ENCODE measurements at places on chromosomes 7 and 10.

DNA sequence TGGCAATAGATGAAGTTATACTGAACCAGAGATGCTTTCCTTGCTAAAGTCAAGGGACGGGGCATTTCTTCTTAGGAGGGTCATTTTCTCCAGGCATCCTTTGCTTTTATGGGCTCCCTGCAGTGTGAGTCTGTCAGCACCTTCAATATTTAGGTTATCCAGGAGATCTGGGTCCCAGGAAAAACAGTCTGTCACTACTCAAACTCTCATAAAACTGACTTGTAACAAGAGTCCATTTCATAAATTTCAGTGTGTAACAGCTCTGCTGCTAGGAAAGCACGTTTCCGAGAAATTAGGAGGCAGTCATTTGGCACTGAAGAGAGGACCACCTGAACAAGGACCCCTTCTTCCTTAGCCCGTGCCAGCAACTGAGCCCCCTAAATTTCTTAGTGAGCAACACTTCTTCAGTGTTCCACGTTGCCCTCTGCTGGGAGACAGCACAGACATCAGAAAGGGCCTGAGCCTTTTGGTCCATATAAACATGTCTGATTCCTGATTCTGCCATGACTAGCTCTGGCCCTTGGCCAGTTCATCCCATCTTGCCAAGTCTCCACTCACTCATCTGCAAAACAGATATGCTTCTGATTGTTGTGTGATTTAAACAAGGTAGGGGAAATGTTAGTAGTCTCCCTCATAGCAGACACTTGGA, 7.2 kb downstream of the GCC1 start:
- DNase-seq = no peak

DNA sequence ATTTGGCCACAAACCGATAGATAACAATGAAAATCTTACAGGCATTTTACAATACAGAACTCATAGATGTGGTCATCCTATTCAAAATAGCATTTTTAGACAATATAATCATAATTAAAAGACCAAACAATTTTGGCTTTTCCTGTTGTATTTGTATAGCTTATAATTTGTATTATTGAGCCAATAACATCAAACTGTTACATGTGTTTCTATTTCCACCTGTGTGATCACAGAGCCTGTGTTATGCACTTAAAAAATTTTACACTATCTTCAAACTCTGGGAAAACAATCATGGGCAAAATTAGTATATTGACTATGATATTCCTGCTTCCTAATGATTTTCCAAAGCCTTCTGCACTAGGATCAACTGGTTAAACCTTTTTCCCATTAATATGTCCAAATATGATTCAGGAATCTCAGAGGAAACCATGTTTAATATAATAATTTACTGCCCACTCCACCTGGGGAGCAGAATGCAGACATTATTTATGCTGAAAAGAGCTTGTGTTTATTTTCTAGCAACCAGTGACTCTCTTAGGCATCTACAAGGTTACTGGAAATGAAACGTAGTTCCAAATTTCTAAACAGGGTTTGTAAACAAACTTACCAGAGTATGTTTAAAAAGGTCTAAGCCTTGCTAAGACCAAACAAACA, 1.7 kb downstream of the RHOBTB1 start:
- DNase-seq = no peak

DNA sequence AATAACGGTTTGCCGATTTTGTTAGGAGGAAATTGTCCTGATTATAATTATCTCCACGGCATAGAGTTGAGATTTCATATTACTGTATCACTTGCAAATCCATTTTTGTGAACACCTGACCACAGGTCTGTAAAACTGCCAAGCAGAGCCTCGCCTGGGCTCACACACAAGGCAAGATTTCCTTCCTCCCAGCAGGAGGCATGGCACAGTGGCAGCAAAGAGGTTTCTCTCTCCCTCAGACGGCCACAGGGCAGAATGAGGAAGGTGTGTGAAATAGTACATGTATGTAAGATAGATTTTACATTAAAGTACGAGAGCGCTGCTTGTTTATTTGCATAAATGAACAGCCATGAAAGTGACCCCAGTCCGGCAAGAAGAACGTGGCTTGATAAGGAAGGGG, 130.1 kb downstream of the CELF2 start:
- DNase-seq = peak; percentile 39

- no peak for DNase-seq
Observed at GRCh38 chr7:5767066-5767465, 14.4 kb downstream of the RNF216 start.

DNA sequence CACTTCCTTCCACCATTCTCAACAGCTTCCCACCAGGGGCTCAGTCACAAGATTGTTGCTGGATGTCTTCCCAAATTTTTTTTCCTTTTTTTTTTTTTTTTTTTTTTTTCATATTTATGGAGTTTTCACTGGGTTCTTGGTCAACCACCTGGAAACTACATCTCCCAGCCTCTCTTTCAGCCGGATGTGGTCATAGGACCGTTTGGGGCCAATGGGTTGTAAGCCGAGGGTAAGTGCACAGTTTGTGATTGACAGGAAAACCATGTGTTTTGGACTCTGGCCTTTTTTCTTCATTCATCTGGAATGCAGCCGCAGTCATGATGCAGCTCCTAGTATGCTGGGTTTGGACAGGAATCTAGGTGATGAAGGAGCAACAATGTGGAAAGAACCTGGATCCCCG, 337.1 kb upstream of the FOXK1 start:
- DNase-seq = no peak

DNA sequence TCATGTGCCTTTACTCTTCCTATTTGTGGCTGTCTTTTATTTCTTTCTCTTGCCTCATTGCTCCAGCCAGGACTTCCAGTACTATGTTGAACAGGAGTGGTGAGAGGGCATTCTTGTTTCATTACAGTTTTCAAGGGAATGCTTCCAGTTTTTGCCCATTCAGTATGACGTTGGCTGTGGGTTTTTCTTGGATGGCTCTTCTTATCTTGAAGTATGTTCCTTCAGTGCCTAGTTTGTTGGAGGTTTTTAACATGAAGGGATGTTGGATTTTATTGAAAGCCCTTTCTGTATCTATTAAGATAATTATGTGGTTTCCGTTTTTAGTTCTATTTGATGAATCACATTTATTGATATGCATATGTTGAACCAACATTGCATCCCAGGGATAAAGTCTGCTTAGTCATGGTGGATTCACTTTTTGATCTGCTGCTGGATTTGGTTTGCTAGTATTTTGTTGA, 96.8 kb downstream of the GLCCI1 start:
- no peak for DNase-seq

GRCh38 chr7:36951257-36951697, 227.0 kb upstream of the AOAH start:
- no peak for DNase-seq

GRCh38 chr7:25348104-25348503, 119.8 kb upstream of the NPVF start:
- DNase-seq = no peak

- no peak for DNase-seq
Observed at GRCh38 chr10:20656886-20657285, 240.2 kb downstream of the NEBL start.

DNA sequence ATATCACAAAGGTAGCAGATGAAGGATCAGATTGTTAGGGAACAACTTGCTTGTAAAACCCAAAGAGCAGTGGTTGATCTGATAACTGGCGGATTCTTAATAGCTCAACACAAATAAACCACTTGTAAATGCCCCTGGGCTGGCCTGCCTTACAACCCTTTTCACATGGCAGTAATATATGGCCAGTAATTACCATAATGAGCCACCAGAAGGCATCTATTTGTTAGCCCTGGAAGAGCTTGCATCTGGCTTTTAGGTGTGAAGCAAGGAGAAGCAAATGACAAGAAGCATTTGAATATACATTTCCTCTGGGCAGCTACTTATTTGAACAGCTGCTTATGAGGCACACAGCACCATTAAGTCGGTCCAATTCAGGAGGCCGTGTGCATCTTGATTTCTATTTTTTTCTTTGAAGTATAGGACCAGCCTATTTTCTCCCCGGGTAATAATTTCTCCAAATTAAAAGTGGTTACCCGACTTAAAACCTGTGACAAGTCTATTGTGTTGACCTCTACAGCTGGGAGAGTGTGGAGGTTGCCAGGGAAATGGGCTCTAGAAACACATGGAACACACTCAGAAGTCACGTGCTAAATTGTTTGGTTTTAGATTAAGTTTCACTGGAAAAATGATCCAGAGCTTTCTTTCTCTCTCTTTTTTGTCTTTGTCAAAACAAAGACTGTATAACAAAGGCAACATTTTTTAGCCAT, 113.4 kb downstream of the SEM1 start:
- DNase-seq = no peak

DNA sequence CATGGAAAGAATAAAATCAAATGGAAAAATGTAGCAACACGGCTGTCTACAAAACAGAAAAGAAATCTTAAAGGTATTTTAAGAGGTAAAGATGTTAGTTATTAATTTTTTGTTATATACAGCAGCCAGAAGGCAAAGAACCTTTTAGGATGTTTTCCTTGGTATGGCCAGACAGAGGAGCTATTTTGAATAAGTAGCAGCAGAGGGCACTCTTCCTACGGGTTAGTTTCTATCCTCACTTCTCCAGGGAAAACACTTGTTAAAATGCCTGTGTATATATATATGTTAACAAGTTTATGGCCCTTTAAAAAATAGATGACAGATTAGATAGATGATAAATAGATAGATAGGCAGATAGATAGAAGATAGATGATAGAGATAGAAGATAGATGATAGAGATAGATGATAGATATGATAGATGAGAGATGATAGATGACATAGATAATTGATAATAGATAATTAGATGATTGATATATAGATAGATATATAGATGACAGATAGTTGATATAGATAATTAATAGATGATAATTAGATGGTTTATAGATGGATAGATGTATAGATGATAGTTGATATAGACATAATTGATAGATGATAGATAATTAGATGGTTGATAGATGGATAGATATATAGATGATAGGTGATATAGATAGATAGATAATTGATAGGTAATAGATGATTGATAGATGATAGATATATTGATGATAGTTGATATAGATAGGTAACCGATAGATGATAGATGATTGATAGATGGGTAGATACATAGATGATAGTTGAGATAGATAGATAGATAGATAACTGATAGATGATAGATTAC, 57.8 kb upstream of the WIPF3 start:
- peak; percentile 22 for DNase-seq

DNA sequence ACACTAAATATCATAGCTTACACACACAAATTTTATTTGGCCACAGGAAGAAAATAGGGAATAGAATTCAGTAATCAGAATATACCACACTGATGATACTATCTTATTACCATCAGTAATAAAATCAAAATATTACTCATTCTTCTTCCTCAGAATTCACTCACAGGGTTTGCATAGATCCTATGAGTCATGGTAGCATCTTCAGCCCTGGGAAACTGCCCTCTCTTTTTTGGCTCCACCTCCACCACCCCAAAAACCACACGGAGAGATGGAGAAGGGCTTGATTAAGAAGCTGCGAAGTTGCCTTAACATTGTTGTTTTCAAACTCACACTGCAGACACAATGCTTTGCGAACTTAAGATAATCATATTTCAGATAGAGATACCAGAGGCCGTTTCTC, 154.1 kb upstream of the AHR start:
- DNase-seq = no peak

DNA sequence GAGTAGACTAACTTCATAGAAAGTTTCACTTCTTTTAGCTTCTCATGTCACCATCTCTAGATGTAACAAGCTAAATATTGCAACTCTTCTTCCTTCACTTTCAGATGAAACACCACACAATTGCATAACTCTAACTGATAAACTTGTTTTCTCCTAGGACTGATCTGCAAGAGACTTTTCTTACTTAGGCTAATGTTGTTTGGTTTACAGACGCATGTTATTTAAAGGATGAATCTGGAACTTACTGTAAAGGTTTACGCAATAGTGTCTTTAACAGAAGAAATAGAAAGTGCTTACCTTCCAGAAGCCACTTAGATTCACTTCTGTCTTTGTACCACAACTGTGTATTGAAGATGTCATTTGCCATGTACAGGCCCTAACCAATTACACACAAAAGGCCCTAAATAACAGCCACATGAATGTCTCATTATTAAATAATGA, 22.1 kb upstream of the ZC3HAV1 start:
- DNase-seq = no peak

DNA sequence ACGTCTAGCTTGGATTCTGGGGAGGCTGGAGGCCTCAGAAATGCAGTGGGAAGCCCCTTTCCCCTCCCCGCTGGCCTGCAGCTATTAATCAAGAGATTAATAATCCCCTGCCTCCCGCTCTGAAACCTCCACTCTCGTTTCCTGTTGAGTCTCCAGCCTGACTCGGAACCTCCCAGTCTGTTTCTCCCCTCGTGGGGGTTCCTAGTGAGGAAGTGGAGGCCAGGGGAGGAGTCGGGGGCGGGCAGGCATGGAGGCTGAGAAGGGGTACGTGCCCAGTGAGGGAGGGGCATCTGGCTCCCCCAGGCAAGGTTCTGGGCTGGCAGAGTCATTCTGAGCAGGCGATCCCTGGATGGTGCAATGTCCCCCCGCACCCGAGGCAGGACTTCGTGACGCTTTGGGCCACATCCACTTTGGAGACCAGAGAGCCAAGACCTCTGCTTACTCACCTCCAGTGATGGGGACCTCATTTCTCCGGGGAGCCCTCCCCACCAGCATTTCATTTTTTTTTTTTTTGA, 73.6 kb downstream of the COL26A1 start:
- DNase-seq = no peak

GRCh38 chr7:154975984-154976383, 26.9 kb downstream of the PAXIP1 start:
- DNase-seq = no peak

DNA sequence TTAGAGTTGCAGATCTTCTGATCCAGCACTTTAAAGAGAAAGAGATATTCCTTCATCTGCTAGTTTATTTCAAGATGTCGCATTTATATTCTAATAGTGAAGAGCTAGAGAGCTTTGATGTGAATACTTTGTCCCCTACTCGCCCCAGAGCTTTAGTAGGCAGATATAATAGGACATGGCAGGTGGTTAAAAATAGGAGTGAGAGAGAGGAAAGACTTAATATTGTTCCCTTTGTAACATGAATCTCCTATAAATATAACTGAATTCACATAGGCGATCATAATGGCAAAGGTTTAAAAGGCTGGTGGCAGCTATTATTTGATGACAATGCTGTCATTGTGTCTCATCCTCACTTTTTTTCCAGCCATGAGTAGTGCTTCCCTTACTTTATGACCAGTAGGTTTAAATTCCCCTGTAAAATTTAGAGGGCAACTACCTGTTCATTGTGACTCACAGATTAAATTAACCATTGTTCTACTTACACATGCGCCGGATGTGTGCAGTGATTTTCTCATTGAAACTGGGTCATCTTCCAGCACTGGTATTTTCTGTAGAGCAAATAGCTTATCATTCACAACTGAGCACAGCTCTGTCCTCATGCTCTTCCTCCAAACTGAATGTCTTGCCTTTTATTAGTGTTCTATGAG, 906.7 kb upstream of the CELF2 start:
- no peak for DNase-seq

GRCh38 chr7:135420786-135421185, 89.1 kb downstream of the CNOT4 start:
- no peak for DNase-seq

GRCh38 chr10:48512861-48513260, 92.0 kb downstream of the ARHGAP22 start:
- DNase-seq = no peak

- DNase-seq = no peak
Observed at GRCh38 chr7:151404216-151405011, 5.4 kb downstream of the WDR86 start.

GRCh38 chr10:121337427-121337826, 260.8 kb downstream of the FGFR2 start:
- DNase-seq = peak; percentile 20

- DNase-seq = peak; percentile 72
Observed at GRCh38 chr7:1940402-1940786, 270.3 kb downstream of the ELFN1 start.
